Transverse colon (tissue), 4 donors: ENCODE measurements at places on chromosomes 5 and 9.

- DNase-seq: no peak
These were observed 22.6 kb upstream of the LNPEP start for GRCh38 chr5:96913233-96913632.

GRCh38 chr9:137054932-137055384 lies 1.1 kb upstream of the ENTPD2 start:
- DNase-seq: no peak

DNA sequence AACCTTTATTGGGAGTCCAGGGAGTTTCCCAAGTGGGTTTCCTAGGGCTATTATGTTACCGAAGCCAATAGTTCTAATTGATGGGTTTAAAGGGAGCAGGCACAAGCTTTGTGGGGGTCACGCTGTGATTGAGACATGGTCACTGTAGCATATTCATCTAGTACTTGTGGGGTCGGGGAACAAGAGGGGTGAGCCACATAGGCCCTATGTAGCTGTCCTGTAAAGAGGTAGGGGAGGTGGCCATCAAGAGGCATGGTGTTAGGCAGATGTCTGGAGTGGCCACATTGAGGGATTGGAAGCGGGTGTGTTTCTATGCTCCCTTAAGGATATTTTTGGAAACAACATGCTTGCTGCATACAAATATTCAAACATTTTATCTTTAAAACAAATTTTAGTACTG lies 50.1 kb downstream of the EXOSC2 start:
- DNase-seq: no peak

- DNase-seq: no peak
These were observed 40.7 kb downstream of the STXBP1 start for GRCh38 chr9:127652733-127653132.

DNA sequence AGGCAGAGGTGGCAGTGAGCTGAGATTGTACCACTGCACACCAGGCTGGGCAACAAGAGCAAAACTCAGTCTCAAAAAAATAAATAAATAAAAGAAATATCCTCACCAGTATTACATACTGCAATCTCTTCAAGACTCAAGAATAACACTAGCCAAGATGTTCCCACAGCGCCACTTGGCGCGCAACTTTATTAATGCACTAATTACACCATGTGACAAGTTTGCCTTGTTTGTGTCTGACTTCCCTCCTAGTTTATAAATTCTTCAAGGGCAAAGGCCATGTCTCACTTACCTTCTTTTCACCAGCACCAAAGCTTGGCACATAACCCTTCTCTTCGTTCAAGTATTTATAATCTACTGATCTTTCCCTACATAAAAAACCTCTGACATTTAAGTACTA lies 4.8 kb downstream of the SKP1 start:
- DNase-seq: peak; percentile 78

DNA sequence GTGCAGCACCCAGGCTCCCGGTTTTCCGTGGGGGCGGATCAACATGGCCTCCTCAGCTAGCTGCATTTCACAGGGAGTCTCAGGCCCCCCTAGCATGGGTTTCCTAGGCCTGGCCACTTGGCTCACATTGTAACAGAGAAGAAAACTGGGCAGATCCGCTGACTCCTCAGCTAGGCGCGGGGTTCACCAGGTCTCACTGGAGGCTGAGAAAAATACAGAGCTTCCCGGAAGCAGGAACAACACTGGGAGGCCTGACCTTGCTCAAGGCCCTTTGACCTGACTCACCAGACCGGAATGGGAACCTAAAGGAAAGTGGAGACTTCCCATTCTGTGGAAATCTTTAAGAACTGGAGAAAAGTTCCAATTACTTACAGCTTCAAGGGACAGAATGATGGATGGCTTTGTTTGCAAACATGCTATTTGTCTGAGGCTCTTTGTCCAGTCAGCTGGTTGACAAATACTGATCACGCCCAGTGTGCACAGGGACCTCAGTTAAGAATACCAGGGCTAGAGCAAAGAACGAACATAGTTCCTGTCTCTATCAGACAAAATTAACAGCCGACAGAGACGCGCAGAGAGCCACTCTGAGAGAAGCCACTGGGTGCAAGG lies 88.7 kb upstream of the LRRTM2 start:
- DNase-seq: no peak

DNA sequence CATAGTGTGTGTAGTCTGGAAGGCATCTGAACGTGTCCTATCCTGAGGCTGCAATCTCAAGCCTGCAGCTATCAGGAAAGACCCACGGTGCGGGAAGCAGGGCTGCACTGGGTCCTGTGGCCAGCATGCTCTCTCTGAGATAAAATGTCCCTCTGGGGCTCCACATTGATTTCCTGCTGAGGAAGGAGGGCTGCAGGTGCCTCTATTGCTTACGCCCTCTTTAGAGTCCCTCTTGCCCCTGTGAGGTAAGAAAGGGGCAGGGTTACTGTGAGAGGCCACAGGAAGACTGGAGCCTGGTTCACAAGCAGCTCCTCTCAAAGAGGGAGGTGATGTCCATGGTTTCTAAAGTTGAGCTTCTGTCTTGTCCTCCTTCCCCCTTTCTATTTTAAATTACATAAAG lies 299.9 kb upstream of the RFX3 start:
- DNase-seq: no peak

DNA sequence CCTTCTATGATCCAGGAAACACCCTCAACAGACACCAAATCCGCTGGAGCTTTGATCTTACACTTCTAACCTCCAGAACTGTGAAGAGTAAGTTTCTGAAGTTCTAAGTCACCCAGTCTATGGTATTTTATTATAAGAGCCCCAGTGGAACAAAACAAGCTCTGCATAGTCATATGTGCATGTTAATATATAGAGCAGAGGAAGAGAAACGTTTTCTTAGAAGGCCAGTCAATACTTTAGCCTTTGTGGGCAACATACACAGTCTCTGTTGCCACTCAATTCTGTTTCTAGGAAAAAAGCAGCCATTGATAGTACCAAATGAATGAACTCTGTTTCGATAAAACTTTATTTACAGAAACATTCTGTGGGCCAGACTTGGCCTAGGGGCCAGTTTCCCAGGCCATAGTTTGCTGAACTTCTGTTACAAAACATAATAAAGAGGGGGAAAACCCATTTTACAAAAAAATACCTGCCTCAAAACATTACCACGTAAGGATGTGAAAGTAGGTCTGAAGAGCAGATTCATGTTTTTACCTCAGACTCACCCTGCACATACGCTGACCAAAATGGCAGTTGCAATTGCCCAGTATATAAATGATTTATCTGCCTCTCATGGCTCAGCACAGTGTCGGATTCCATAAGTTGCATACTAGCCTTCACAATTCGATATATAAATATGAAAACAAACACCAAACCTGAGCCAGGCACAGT lies 350.5 kb downstream of the SLIT3 start:
- DNase-seq: no peak

DNA sequence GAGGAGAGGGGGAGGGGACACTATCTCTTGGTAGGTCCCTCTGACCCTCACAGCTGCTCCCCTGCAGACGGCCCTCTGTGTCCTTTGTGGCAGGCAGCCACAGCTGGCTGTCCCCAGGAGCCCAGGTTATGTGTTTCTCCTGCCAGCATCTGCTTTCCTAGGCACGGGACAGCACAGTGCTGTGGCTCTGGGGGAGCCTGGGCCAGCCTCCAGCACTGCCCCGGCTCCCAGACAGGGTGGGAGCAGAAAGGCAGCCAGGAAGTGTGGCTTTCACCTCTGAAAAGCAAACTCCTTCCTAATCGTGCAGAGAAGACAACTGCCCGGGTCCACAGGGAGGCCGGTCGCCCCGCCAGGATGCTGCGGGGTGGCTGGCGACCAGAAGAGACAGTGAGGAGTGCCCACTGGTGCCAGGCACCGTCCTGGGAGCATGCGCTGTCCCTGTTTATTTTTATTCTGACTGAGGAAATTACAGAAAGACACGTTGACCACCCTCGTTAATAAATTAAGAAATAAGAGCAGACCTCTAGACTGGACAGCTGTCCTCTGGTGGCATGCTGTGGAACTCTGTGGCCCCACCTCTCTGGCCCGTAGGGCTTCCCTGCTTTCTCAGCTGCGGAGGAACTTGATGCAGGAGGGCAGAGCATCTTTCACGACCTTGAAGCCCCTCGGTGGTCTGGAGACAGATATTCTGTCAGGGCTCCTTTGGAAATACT lies 240.3 kb downstream of the FANCC start:
- no peak for DNase-seq

DNA sequence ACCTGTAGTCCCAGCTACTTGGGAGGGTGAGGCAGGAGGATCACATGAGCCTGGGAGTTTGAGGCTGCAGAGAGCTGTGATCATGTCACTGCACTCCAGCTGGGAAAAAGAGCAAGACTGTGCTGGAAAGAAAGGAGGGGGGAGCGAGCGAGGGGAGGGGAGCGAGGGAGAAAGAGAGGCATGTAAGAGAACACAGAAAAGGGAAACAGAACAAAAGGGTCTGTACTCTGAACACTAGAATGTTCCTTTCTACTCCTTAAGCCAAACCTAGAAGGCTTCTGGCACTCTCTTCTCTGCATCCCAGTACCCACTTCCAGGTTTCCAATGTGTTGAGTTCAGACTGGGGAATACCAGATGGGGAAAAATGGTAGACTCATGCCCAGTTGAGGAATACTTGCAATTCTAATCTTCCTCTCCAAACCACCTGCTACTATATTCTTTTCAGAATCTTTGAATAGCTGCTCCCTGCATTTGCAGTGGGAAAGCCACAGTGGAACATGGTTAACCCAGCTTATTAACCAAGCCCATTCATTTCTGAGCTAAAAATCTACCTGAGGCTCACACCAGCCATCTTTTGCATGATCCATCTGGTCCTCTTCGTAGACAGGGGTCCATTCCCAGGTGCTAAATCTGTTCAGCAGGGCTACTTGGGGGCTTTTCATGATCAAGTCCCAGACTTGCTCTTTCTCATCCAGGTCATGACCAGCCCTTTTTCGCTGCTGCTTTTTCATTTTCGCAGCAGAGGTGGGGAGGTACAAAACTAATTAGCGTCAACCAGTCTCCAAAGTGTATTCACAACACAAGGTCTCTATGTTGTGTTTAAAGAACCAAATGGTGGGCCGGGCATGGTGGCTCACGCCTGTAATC lies 34.9 kb downstream of the SEMA4D start:
- no peak for DNase-seq

GRCh38 chr5:66814146-66814991 lies 218.2 kb downstream of the MAST4 start:
- DNase-seq: peak; percentile 37

DNA sequence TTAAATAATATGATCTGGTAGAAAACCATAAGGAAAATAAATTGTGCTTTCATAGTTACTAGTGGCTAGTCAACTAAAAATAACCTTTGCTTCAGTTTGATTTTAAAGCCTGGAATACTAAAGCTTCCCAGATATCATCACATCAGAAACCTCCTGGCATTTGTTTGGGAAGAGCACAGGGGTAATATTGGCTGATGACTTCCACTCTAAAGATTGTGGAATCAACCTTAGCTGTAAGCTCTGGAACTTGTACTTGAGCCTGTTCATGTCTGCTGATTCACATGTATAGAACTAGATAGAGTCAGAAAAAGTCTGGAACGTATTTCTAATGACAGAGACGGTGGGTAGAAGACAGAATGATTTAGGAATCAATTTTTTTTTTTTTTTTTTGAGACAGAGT lies 345.0 kb downstream of the CWC27 start:
- DNase-seq: no peak

DNA sequence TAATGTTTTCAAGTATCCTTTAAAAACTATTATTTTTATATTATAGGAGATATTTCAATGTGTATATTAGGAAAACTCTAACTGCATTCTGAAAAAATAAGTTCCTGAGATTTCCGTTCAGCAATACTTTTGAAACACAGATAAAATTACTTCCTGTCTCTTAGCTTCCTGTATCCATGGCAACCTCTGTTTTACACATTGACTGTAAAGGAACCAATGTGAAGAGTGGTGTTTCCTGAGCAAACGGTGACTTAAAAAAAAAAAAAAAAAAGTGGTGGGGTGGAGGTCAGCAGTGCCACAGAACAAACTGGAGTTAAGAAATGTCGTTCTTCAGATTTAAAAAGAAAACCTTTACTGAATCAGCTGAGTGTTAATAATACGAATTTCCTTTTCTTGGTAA lies at the start of gene LRRC70:
TSS of gene LRRC70 (plus strand) at position 280 of the 400 bp plus-strand sequence. CDS start 620 bp downstream, outside the sequence.
- no peak for DNase-seq

- no peak for DNase-seq
These were observed 13.1 kb downstream of the RPS23 start for GRCh38 chr5:82265047-82265446.

DNA sequence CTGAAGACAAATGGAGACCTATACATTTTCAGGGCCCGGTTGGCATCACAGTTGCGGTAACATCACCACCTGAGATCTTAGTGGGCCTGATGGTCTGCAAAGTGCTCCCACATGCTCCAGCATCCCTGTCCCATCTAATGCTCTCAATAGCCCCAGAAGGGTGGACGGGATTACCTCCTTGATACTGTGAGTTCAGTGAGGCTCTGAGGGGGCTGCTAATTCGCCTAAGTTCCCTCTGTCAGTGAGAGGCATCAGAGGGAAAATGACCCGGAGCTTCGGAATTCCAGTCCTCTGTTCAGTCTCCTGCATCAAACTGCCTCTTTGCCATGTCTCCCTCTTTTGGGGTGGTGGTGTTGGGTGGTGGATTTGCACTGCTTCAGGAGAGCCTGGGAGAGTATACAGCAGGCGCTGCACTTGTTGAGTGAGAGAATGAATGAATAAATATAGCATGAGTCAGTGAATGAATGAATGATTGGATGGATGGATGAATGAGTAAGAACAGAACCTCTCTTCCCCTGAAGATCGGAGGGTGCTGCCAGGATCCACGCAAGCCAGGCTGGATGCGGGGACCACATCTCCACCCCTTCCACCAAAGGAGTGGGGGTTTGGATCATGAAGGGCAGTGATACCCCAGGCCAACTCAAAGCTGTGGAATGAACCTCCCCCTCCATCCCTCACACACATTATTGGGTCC lies 141.0 kb downstream of the GABBR2 start:
- no peak for DNase-seq

DNA sequence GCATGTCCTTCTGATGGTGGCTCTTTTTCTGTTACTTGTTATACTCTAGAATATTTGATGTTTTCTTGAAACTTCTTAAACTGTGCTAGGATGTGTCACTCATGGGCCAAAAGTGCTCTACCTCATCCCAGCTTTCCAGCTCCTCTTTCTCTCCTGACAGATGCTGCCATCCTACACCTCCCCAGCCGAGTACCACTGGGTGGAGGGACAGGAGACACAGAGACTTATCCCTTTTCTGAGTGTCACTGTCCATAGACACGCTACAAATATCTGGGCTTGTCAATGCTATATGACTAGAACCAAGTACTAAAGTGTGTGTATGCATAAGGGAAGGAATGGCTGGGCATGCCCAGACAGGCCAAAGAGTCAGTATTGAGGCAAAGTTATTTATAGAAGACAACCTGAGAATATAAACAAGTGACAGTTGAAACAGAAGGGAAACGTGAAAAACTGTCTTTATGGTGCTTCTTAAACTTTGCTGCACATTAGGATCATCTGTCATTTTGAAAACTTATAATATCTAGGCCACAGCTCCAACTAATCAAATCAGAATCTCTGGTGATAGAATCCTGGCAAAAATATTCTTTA lies 188.0 kb downstream of the CARTPT start:
- no peak for DNase-seq

- DNase-seq: peak; percentile 75
These were observed 166.8 kb downstream of the ARHGEF28 start for GRCh38 chr5:73792687-73793320.

GRCh38 chr5:37787742-37788141 lies 52.1 kb downstream of the GDNF start:
- DNase-seq: no peak

- DNase-seq: peak; percentile 19
These were observed 18.6 kb upstream of the ADRB2 start for GRCh38 chr5:148807851-148808250.
